ENCODE measurements at places on chromosomes 6 and 20.

- no peak for DNase-seq
Observed at GRCh38 chr20:9051508-9051907, 17.4 kb upstream of the PLCB4 start.

GRCh38 chr6:113219783-113220182 is 637.4 kb upstream of the MARCKS start:
- DNase-seq, result no peak

GRCh38 chr20:3658019-3658715 is 5.0 kb downstream of the GFRA4 start:
- no peak for DNase-seq

GRCh38 chr6:22024973-22025467 is 271.8 kb downstream of the PRL start:
- peak; percentile 52 for DNase-seq

DNA sequence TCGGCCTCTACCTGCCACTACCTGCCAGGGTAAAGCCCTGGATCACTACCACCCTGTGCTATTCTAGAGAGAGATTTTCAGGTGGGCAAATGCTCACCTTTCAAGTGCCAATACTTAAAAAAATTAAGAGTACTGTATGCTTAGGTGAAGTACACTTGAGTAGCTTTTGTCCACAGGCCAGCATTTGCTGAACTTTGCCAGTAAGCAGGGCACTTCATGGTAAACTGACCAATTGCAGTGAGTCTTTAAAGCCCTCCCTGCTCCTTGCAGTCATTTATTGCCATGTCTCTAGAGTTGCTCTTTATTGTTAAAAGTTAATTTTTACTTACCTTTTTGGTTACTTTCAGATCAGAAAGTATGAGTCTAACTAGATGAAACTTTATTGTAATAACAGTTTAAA is 58.5 kb downstream of the PLAGL1 start:
- no peak for DNase-seq

GRCh38 chr6:69994251-69994650 is 127.9 kb downstream of the COL19A1 start:
- no peak for DNase-seq

GRCh38 chr20:10747019-10747418 is 73.2 kb upstream of the JAG1 start:
- DNase-seq, result no peak

- no peak for DNase-seq
Observed at GRCh38 chr20:45510242-45510862, 5.1 kb downstream of the SPINT3 start.

DNA sequence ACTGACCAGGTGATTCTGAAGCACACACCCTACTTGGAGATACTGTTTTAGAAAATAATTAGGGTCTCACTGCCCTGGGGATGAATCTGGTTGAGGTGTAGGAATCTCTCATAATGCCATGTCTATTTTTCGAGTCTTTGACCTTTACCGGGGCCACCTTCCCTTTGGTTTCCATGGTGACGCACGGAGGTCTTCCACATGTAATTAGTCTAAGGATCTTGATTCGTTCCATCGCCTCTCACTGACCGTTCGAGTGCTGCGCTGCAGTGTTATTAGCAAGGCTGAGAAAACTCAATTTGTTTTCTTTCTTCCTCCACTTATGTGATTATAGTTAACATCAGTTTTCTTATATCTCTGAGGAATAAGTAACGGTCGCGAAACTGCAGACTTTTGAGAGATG is 144.3 kb upstream of the SPACA1 start:
- no peak for DNase-seq

- no peak for DNase-seq
Observed at GRCh38 chr20:8292793-8293192, 160.7 kb downstream of the PLCB1 start.

- DNase-seq, result no peak
Observed at GRCh38 chr6:132133736-132134445, 182.7 kb upstream of the CCN2 start.

- DNase-seq, result no peak
Observed at GRCh38 chr20:63312273-63312672, 19.3 kb downstream of the COL20A1 start.

DNA sequence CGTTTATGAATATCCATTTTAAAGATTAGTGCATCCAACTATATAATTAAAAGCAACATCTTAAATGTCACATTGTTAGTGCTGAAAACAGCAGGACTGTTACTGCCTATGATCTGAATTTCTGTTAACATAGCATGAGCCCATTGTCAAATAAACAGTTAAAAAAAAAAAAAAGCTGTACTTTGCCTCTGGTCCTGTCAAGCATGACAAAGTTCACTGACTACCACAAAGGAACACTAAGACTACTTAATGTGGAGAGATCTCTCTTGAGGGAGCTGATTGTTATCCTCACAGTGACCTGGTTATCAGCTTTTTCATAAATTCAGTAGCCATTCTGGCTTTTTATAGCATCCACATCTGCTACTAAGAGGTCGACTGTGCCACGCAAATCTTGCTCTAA is 228.1 kb downstream of the TMEM200A start:
- DNase-seq, result no peak

GRCh38 chr20:52087471-52087870 is 104.1 kb downstream of the ZFP64 start:
- no peak for DNase-seq

DNA sequence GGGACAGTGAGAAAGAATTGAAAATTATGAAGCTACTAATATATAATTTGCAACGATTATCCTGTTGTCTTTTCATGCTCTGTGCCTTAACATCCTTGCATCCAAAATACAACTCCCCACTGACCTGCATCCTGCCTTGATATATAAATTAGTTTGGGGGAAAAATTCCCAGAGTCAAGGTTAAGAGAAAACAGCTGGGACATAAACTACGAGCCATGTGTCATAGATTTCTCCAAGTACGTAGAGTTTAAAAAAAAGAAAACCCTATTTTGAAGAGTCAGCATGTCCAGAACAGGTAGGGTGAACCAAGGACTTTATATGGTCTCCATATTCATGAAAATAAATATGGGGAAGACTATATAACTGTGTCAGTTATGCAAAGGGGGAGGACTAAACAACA is 123.8 kb upstream of the MARCKS start:
- no peak for DNase-seq

- no peak for DNase-seq
Observed at GRCh38 chr6:33911488-33911887, 107.7 kb upstream of the MLN start.

- no peak for DNase-seq
Observed at GRCh38 chr6:90175627-90176538, 120.8 kb downstream of the BACH2 start.
